Cardiac septum (tissue), 1 donor: ENCODE measurements at places on chromosomes 2 and 18.

DNA sequence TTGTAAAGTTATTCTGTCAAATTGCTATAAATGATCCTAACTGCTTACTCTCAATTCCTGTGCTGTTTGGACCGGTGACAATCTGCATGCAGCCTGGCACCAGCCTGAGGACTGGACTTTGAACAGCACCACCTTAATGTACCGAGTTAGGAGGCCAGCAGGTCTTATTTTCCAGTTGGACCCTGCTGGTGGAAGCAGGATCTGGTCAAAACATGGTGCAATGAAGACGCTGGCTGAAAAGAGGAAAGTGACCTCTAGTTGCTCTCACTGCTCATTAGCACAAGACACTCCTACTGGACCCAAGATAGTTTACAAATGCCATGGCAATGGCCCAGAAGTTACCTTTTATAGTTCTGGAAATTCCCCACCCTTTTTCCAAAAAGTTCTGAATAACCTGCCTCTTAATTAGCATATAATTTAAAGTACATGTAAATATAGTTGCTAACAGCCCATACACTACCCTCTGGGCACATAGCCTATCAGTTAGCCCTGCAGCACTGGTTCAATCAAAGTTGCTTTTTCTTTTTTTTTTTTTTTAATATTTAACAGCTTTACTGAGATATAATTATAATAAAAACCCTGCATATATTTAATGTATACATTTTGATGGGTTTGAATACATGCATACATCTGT lies 35.8 kb downstream of the RBKS start:
- DNase-seq = no peak

- no peak for DNase-seq
Measured at GRCh38 chr2:176924909-176925534, 287.6 kb upstream of the HNRNPA3 start.

- DNase-seq = no peak
Measured at GRCh38 chr2:5285872-5286769, 406.1 kb upstream of the SOX11 start.

DNA sequence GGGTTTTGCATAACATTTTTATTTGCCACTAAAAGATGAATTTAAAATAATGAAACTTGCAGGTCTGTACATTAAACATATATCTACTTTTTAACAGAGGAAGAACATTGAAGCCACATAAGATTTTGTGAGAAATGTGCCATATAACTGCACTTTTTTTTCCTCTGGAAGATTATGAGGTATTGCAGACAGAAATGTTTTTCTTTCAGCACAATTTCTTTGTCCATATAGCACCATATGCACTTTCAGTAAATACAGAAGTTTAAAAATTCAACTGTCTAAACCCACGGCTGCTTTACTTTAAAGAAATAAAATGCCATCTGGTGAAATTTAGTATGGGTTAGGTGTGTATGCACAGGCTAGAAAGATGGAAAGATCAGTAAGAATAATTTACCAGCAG lies 470 bp upstream of the FAP start:
- no peak for DNase-seq

DNA sequence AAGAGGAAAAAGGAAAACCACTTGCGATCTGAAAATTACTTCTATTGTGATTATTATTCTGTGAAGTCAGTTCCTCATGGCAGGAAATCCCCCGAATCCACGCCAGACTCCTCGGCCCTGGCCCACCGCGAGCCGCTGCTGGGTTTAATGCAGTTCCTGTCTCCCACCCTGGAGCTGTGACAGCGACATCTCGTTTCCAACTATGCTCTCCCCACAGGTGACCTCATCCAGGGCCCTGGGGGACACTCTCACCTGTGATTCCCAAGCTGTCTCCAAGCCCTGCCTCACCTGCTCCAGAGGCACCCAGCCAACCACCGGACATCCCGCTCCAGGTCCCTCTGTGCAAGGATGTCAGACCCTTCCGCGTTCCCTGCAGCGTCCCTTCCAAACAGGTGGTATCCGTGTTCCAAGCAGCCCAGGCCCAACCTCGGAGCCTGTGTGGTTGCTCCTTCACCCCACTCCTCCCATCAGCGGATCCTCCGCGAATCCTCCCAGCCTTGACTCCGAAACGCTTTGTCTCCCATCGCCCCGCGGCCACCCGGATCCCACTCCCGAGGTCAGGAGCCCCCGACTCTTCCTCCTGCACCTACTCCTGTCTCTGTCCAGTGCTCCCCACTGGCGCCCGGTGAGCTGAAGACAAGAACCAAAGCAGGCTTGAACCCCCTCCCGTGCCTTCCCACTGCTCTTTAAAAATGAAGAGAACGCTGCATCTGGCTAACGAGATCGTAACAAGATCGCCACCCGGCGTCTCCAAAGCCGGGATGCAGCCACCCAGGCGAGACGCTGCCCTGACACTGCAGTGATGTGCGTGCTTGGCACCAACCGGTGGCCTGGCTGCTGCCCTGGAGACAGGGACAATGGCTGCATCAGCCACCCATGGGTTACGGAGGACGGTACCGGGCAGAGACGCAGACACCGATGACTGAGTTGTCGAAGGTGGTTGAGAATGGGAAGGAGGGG lies 96.5 kb downstream of the NDUFA10 start:
- peak; percentile 72 for DNase-seq

DNA sequence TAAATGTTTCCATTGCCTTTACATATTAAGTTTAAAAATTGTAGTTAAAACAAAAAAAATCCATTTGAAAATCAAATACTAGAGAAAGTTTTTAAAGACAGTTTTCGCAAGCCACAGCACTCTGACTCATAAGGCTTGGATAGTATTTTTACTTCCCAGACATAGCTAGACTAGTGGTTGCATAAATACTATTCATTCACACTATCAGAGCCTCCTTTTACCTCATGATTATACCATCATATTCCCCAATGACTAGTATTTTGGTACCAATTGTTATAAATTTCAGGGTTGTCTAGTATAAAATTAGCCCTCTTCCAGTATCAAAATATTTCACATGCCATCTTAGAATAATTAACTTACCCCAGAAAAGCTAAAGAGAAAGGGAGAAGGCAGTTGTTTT lies 393.5 kb downstream of the ERBB4 start:
- DNase-seq = no peak

DNA sequence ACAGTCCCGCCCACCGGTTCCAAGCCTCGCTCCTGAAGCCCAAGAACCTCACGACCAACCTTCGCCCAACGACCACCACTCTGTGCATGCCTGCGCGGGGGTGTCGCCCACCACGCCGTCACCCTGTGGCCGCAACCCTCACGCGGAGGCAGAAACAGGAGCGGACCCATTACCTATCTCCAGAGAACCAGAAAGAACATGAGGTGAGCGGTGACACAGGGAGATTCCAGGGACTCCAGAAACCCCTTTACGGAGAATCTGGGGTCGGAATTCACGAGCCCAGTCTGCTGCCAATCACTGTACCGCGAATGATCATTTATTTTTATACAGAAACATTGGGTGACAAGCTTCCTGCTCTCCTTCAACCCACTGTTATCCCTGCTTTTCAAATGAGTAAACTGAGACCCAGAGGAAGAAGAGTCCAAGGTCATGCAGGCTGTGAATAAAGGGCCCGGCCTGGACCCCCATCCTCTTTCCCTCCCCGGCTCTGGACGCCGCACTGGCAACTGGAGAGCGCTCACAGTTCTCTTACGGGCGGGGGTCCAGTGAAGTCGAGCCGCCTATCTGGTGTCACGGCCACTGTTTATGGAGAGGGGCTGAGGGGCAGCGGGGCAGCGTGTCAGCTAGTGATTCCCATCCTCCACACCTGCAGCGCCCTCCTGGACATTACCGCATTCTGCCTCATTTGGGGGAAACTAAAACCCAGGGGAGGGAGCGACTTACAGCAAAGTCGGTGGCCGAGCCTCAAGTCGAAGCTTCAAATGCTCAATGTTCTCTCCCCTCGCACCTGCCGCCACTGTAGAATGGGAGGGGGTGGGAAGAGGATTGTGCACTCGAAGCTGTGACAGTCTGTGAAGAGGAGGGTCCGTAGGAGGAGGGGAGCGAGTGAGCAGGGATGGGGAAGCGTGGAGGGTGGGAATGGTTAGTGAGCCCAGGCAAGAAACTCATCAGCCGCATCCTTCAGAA lies 723 bp upstream of the SLC30A3 start:
- peak; percentile 53 for DNase-seq

DNA sequence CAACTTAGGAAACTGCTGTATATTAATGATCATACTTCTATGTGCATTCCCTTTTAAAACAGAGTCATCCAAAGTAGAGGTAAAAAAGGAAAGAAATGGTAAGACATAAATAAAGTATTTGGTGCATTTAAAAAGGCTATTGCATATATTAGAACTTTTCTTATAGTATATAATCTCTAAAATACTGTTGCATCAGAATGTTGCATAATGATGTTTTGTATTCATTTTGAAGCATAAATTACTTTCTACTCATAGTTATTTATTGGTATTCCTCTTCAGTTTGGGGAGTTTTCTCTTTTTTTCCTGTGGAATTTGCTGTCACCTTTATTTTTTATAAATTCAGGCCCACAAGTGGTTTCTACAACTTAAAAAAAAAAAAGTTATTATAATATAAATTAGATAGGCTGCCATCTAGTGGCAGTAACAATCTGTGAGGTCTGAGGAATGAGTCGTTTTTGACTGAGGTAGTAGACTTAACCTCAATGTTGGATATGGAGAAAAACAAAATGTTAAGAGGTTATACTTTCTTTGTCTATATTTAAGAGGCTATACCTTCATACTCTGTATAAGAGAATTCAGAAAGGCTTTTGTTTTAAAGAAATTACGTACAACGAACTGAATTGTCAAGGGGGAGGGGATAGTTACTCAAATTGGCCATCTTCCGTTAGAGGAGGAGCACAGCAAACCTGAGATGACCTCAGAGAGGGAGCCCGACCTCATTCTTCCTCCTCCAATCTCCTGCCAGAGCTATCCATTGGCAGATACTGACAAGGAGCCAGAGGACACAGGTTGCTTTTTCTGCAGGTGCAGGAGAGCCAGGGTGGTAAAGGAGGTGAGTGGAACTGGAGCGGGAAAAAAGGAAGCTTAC lies 23.8 kb downstream of the ANKAR start:
- no peak for DNase-seq

GRCh38 chr2:75133621-75134570 lies 65.4 kb downstream of the TACR1 start:
- DNase-seq = no peak

- DNase-seq = no peak
Measured at GRCh38 chr2:73614105-73614504, 28.1 kb downstream of the NAT8 start.

DNA sequence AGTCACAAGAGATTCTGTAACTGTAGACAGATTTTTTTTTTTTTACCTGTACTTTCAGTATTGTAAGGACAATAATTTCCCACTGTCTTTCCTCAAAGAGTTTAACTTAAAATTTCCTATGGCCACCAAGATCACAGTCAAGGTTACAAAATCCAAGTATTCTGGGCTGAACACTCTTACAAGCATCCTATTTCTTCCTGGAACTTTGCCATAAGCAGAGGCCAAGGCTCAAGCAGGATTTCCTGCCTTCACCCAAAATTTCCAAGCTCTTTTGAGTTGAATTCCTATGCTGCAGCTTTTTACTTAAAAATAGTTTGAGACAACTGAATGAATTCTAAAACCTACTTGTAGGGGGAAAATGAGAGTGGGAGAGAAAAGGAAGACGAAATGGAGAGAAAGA lies 299.4 kb downstream of the ZNF516 start:
- DNase-seq = no peak
